ENCODE measurements at places on chromosomes 6 and 20.

DNA sequence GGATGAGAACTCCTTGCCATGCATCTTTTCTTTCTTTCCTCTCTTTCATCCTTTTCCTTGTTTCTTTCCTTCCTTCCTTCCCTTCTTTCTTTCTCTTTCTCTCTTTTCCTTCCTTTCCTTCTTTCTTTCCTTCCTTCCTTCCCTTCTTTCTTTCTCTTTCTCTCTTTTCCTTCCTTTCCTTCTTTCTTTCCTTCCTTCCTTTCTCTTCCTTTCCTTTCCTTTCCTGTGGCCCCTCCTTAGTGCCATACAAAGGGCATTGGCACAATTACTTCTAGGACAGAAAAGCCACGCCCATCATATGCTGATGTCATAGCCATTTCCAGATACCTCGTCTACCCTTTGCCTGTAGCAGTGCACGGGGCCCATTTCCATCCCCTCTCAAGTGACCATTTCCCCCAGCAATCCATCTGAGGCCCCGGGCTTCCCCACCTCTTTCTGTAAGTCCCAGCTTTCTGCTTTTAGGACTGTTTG is 2.2 kb upstream of the CENPB start:
- DNase-seq: no peak

- DNase-seq: peak; percentile 24
Measured at GRCh38 chr6:43774776-43775534, 4.9 kb downstream of the VEGFA start.

DNA sequence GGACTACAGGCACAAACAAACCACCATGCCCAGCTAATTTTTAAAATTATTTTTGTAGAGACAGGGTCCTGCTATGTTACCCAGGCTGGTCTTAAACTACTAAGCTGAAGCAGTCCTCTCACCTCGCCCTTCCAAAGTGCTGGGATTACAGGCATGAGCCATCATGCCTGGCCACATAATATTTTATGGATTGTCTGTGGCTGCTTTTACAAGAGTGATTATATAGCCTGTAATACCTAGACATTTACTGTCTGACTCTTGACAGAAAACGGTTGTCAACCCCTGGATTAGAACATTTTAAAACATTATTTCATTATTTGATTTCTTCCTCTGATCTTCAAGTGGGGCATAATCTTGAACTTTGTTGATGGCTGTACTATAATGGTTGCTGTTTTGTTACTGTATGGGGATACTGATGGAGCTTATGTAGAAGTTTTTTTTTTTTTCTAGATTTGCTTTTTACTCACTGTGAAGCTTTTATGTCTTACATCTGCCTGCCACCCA is 14.3 kb downstream of the PARD6B start:
- DNase-seq: no peak

GRCh38 chr6:164455835-164456234 is 853.6 kb downstream of the C6orf118 start:
- no peak for DNase-seq

GRCh38 chr6:49540614-49541013 is 9.9 kb upstream of the C6orf141 start:
- DNase-seq: no peak

- no peak for DNase-seq
Measured at GRCh38 chr6:98847779-98848538, 13.6 kb downstream of the POU3F2 start.

GRCh38 chr20:39112178-39112743 is 150.1 kb downstream of the DHX35 start:
- no peak for DNase-seq

DNA sequence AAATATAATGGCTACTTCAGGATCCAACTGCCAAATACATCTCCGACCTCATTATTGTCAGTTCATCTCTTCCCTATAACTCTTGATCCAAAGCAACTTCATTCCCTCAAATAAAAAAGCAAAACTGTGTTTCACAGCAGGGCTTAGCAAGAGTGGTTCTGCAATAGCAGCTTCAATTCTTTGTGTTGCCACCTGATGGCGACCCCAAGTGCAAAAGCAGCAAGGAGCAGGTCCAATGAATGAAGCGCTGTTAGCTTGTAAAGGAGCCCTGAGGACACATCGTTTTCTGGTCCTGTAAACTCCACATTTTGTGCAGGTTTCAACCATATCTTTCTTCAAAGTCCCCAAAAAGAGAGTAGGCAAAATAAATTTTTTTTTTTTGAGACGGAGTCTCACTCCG is 19.6 kb downstream of the RTN4IP1 start:
- DNase-seq: no peak

Measured in activated CD8-positive, alpha-beta memory T cell treated with anti-CD3 and anti-CD28 coated beads for 4 hours (primary cell).